GM06990 (cell line): ENCODE measurements at places on chromosomes 6 and 20.

DNA sequence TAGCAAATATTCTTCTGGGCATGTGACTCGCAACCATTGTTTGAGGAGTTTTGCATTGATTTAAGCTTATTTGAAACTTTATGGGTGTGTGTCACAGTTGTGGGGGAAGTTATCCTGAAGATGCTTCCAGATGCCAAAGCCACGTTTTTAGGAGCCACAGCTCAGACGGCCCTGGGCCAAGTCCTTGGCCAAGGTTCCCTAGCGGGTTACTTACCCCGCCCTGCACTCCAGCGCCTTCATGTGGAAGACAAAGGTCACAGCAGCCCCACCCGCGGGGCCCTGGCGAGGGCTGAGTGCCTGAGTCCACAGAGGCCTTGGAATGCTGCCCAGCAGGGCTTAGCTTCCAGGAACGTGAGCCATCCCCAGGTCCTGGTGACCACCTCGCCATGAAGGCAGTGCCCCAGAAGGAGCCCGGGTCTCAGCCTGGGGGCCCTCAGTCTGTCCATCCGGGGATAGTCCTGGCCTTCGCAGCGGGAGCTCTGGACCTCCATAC lies 308.3 kb downstream of the CDH4 start:
- DNase-seq: no peak

GRCh38 chr20:19456595-19457395 lies 244.4 kb downstream of the SLC24A3 start:
- no peak for DNase-seq

DNA sequence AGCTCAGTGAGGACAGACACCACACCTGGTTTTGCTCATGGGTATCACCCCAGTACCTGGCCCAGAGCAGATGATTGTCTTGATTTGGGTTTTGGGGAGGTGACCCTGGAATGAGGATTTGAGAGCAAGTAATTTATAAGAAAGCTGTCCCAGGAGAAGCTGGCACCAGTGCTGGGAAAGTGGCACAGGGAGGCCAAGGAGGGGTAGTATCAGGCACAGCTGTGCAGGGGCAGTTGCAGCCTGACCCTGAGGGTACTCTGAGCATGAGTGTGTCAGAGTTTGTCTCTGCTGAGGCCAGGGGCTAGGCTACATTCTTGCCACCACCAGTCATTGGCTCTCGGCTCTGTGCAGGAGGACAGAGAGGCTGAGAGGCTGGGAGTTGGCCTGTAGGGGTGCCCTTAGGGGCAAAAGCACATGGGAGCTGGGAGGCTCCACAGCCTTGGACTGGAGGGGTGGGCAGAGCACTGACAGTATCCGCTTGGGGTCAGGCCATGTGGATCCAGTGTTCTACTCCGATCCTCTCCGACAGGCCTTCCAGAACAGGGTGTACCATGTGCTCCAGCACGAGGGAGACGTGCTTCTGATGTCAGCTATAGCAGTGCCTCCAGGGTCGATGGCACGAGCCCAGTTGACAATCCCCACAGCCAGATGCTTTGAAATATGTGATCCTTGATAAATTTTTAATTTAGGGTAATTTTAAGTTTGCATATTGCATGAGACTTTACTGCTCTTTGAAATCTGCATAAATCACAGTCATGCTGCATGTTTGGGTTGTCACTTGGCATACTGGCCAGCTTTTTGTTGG lies 121.3 kb downstream of the PHACTR3 start:
- DNase-seq: no peak

DNA sequence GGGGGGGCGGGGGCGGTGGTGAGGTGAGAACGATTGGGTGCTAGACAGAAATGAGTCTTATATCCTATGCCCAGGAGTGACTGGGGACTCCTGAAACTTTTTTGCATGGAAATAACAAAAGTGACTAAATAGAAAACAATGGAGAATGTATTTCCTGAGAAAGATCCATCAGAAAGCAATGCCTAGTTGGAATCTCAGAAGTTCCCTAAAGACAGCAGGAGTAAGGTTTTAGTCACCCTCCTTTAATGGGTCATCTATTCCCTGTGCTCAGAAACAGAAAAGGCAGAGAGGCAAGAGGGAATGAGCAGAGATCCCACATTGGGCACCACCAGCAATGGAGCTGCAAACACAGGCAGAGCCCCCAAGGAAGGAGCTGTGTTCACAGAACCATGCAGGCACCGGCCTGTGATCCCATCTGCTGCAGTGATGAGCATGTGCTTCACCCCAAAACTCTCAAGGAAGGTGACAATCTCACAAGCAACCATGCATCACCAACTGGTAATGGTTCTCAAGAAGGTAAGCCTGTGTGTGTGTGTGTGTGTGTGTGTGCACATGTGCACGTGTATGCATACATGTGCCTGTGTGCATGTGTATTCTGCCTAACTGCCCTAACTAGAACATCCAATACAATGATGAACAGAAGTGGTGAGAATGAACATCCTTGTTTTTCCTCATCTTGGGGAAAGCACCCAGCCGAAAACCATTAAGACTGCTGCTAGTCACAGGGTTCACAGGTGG lies 168.4 kb downstream of the WDR27 start:
- no peak for DNase-seq

DNA sequence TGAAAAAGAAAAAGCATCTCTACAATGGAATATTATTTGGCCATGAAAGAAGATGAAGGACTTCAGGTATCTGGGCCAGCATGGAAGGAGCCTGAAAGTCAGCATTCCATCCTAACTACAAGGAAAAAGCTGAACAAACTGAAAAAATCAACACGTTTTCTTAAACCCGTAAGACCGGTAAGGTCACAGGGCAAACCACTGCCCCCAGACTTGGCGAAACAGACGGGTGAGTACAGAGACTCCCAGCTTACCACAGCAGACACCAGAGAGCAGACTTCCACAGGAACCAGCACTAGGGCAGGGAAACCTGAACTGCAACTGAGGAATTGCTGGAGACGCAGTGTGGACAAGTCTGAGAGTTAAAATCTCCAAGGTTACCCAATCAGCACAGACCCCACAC lies 31.4 kb downstream of the BEND3 start:
- no peak for DNase-seq

GRCh38 chr6:7215798-7216231 lies 97.2 kb downstream of the SSR1 start:
- DNase-seq: no peak

DNA sequence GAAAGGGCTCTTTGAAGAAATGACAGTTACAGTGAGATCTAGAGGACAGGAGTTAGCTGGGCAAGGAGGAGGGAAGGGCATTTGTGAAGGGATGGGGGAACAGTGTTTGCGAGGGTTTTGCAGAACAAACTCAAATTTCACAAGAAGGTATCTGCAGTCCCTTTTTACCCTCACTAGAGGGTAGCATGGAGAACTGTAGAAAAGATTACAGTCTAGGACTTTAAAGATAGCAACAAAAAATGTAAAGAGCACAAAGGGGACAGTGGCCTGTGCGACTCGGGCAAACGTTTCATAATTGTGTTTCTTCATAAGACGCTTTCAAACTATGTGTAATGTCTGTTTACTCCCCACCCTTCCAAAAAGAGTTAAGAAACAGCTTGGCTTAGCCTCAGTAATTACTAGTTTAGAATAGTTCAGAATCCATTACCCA lies 21.2 kb upstream of the ASXL1 start:
- no peak for DNase-seq

- no peak for DNase-seq
These were observed 20.2 kb downstream of the KIF25 start for GRCh38 chr6:168017629-168018028.

DNA sequence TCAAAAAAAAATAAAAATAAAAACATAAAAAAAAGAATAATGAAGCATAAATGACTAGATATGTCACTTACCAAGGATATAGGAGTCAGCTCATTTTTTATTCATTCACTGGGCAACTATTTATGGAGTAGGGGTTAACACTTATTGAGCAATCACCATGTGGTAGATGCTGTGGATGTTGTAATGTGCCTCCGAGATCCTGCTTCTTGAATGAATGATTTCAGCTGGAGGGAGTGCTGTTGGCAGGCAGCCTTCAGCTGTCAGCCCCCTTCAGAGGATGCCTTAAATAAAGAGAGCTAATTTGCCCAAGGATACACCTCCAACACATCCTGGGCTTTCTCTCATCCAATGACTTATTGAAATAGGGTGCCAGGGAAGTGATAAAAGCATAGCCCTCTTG lies 229.5 kb upstream of the DTNBP1 start:
- no peak for DNase-seq

GRCh38 chr6:43963203-43963602 lies 164.0 kb downstream of the MRPL14 start:
- DNase-seq: no peak

DNA sequence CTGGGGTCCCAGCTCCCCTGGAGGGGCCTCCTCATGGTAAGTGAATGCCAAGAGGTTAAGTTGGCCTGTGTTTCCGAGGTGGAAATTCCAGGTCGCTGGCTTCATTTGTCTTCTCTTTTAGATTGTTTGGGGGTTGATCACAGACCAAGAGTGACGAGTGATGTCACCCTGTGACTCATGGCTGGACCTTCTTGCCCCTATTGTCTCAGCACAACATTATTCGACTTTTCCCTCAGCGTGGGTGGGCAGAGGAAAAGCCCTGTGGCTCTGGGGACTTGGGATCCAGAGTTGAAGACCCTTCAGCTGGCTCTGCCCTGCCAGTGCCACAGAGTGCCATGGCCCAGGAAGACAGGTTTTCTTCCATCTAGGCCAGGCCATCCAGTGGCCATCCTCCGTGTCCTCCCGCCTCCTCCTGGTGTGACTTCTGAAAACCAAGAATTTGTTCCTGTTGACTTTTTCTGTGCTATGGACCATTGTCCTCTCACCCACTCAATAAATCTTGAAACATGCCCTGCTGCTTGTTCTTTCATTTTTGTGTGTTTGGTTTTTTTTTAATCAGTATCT lies 15.4 kb upstream of the SNHG17 start:
- no peak for DNase-seq

DNA sequence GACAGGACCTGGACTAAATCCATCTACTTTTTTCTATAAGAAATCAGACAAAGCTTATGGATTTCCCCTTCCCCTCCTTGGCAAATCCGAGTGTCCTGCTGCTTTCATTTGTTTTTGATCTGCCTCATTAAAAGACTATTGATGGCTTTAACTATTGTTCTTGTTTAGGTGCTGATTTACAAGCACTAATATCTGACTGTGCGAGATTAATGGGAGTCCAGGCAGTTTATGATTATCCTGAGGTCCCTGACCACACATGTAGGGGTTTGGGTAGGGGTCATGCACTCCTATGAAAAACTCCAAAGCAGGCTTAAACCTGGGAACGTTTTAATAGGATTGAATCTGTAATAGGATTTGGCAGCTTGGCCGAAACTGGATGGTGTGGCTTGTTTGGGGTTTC lies 317.5 kb upstream of the POU3F2 start:
- DNase-seq: no peak

GRCh38 chr6:165042912-165043311 lies 266.5 kb downstream of the C6orf118 start:
- no peak for DNase-seq

GRCh38 chr20:57118107-57118769 lies 148.2 kb downstream of the BMP7 start:
- no peak for DNase-seq

DNA sequence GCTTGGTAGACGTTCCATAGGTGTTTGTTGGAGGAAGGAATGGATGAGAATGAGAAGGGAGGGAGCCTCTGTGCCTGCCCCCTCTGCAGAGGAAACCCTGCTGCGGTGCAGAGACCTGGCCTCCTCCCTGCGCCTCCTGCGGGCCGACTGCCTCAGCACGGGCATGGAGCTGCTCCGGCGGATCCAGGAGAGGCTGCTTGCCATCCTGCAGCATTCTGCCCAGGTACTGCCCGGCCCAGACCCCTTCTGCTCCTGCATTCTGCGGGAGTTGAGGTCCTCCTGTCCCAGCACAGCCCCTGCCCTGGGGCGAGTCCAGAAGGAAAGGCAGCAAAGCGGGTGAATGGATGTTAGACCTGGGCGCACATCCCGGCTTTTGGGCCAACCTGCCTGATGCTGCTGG lies 6.1 kb downstream of the DNPH1 start:
- DNase-seq: no peak

- no peak for DNase-seq
These were observed 5.4 kb upstream of the ZBTB12 start for GRCh38 chr6:31907158-31907813.

- no peak for DNase-seq
These were observed 3.7 kb downstream of the KIF13A start for GRCh38 chr6:17983730-17984129.

DNA sequence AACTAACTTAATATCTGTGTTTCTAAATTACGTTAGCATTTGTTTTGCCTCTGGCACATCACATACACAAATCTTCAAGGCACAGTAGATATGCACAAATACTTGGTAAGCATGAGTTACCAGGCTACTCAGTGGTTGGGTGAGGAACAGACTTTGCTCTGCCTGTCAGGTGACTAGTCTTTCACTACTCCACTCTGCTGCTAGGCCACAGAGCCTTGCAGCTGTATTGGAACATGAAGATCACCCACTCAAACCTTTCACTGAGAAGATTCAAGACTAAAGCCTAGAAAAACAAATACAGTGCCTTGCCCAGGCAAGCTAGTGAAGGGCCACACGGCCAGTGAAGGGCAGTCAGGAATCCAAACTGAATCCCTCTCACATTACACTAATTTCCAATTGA lies 47.0 kb downstream of the DTNBP1 start:
- no peak for DNase-seq

DNA sequence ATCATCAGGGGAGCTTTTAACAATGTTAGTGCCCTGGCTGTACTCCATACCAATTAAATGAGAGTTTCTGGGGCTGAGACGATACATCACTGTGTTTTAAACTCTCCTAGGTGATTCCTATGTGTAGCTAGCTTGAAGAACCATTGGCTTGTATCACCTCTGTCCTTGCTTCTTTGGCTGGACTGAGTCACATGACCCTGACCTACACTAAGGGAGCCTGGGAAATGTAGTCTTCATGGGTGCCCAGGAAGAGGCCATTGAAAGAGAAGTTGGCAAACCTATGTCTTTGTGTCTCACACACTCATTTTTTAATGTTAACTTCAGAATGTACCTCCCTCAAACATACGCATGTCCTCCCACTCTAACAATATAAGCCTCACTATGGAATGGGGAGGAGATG lies 506.6 kb downstream of the DHX35 start:
- no peak for DNase-seq

GRCh38 chr20:11372876-11373790 lies 544.6 kb upstream of the BTBD3 start:
- no peak for DNase-seq

DNA sequence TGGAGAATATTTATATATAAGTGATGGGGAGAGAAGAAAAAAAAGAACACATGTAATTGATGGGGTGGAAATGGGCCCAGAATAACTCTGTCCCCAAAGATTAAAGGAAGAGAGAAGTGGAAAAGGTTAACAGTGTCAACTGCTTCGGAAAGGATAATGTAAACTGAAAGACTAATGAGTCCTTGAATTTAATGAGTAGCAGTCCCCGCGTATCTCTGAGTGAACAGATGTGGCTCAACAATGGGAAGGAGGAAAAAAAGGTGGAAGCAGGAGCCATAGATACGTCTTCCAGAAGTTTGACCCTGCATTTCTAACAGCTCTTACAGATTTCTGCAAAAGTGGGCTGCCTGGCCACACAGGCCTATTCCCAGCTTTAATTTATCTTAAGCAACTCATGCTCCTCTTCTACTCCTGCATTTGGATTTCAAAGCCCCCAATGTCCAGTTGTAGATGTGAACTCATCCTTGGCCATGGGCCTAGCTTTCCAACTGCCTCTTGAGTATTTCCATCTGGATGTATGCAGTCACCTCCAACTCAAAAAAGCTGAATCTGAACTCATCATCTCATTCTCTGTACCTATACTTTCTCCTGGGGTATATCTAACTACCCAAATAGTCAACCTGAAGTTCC lies 61.3 kb downstream of the DST start:
- no peak for DNase-seq

- DNase-seq: no peak
These were observed 284.6 kb upstream of the FOXQ1 start for GRCh38 chr6:1027109-1027794.

GRCh38 chr6:135116571-135116970 lies 61.9 kb upstream of the HBS1L start:
- no peak for DNase-seq
